ENCODE measurements at places on chromosomes 7 and 10. TPM values are rescaled to one million over a fixed set of nuclear protein-coding genes. Genes with fewer than 3 reads are reported as not detected.

The LHPP gene
- total RNA-seq, result 17.8 TPM

The WEE2 gene
- total RNA-seq, result not detected

- DNase-seq, result no peak
Observed at GRCh38 chr10:37490266-37490665, 364.9 kb downstream of the ANKRD30A start.

DNA sequence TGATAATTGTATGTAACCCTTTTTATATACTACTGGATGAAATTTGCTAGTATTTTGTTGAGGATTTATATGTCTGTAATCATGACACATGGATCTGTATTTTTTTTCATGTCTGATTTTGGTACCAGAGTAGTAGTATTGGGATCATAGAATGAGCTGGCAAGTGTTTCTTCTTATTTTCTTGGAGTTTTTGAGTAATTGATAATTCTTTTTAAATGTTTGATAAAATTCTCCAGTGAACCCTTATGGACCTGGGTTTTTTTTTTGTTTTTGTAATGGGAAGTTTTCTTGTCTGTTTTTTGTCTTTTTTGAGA is 28.4 kb downstream of the ZNF33A start:
- no peak for DNase-seq

DNA sequence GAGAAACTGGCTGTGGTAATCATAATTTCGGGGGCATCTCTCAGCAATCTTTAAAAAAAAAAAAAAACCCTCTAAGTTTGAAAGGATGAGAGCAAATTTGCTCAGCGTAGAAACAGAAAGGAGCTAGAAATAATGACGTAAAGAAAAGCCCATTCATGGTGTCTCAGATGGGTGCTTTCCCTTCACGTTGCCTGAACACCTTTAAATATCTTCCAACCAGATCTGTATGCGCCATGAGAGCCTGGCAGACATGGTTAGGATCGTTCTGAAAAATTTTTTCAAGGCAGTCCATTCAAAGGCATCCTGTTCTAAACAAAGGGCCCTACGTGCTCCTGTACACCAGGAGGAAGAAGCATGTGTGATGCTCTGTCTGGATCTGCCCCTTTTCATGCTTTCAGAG is 141.2 kb upstream of the C1QL3 start:
- DNase-seq, result no peak

- DNase-seq, result no peak
Observed at GRCh38 chr10:87945984-87946383, 82.6 kb downstream of the PTEN start.

DNA sequence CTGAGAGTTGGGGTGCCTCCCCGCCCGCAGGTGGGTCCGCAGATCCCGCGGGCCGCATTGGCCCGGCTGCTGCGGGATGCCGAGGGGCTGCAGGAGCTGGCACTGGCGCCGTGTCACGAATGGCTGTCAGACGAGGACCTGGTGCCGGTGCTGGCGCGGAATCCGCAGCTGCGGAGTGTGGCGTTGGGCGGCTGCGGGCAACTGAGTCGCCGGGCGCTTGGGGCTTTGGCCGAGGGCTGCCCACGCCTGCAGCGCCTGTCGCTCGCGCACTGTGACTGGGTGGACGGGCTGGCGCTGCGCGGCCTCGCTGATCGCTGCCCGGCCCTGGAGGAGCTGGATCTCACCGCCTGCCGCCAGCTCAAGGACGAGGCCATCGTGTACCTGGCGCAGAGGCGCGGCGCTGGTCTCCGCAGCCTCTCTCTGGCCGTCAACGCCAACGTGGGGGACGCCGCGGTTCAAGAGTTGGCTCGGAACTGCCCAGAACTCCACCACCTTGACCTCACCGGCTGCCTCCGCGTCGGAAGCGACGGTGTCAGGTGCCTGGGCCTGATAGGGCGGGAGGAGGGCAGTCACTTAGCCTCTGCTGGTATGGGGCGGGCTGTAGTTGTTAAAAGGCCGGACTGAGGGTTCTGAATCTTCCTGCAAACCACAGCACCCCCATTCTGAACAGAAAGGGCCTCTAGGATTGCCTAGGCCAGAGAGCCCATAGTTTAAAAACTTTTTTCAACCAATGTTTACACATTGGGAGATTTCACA is 1.3 kb downstream of the FBXL15 start:
- DNase-seq, result peak; percentile 76

- DNase-seq, result no peak
Observed at GRCh38 chr10:119055472-119055871, 25.1 kb downstream of the EIF3A start.

GRCh38 chr7:138030679-138031351 is 28.9 kb upstream of the CREB3L2 start:
- DNase-seq, result no peak

- no peak for DNase-seq
Observed at GRCh38 chr7:128167042-128167701, 73.9 kb upstream of the LEP start.

DNA sequence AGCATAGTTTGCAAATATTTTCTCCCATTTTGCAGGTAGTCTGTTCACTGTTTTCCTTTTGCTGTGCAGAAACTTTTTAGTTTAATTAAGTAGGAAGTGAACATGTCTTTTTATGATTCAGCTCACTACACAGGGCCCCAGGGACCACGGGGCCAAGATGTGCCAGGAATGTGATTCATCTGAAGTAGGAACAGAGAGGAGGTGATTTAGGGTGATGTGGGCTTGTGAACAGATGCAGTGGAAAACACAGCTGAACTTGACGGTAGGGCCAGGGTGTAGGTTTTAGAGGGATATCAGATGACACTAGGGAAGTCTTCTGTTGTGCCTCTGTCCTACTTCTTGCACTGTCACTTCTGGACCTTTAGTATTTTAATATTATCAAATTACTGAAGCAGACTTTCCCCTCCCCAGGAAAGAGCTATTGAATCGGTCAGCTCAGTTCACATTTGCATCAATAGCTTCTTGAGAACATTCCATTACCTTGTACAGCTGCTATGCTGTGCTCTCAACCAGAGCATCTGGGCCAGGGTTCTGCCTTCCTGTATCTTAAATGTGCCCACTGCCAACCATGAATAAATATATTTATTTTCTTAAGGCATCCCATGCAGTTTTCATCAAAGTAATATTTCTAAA is 96.9 kb downstream of the OSBPL3 start:
- no peak for DNase-seq
